ENCODE measurements at places on chromosomes 1 and 21. TPM values are rescaled to one million over a fixed set of nuclear protein-coding genes. Genes with fewer than 3 reads are reported as not detected.

Gene CCDC27
- not detected for total RNA-seq

Gene KRTAP11-1
- total RNA-seq = not detected

Gene AGO3
- total RNA-seq = 19.8 TPM

Gene CTH
- total RNA-seq = 6.2 TPM

Gene ATF3
- 17.8 TPM for total RNA-seq

Gene SLC19A1
- 14.4 TPM for total RNA-seq

Gene S100A6
- total RNA-seq = 1,155 TPM

Gene FCRLB
- total RNA-seq = 1.1 TPM

Gene NCMAP
- total RNA-seq = not detected

Gene PGBD5
- total RNA-seq = 0.67 TPM

Gene FCRL5
- total RNA-seq = not detected

Gene LRRC71
- total RNA-seq = not detected

Gene COL6A2
- 47.0 TPM for total RNA-seq

Gene LCE3E
- total RNA-seq = not detected

Gene PATJ
- 53.3 TPM for total RNA-seq

GRCh38 chr1:227192163-227192562, 126.1 kb downstream of the CDC42BPA start:
- DNase-seq = peak; percentile 96

- no peak for DNase-seq
Measured at GRCh38 chr1:28326515-28326914, 2.3 kb upstream of the MED18 start.

- DNase-seq = peak; percentile 8
Measured at GRCh38 chr1:174352117-174352516, 95.6 kb upstream of the GPR52 start.

DNA sequence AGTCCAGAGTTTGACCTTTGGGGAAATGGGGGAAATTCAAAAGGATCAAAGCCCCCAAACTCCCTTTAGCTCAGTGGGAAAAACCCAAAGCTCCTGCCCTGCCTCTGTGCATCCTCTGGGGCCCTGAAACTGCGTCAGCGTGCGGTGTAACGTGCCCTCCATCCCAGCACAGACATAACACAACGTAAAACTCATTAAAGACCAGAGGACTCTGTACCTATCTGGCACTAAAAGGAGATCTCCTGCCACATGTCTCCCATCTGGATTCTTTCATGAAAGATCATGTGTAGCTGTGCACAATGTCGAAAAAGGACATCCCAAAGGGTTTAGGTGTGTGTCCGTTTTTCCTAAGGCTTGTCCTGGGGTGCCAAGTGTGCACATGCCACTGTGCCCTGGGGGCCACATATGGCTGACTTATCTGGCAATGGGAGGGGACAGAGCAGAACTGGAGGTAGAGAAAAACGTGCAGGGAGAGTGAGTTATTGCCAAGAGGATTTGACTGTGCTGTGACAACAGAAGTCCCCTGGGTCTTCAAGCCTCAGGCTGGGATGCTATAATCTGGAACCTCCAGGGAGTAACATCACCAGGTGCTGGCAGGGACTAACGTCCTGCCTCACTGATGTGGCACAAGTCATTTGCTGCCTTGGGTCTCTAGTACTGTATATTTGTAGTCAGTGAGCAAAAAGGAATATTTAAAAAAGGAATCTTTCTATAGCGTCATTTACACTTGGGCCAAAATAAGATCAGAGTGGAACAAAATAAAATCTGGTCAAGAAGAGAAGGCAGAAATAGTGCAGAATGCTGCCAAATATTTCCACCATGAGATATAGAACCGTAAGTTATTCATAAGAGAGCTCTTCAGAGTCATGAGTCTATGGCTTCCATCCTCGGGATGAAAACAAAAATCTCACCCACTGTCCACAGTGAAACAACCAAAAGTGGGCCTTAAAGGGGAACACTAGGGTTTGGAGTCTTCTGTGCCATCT, 52.3 kb downstream of the ITPKB start:
- DNase-seq = no peak

DNA sequence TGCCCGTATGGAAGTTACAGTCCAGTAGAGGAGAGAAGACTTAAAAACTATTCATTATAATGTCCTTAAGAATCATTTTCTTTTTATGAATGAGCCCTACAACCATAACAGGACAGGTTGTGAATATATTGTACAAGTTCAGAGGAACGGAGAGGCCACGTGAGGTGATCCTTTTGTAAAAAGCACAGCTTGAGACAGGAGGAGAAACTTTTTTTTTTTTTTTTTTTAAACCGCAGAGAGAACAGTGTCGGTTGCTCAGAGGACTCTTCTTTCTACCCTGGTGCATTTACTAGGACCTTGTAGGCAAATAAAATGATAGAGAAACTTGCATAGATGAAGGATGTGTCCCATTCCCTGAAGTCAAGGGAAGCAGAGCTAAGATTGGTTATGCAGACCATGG, 32.1 kb downstream of the DYRK1A start:
- no peak for DNase-seq

DNA sequence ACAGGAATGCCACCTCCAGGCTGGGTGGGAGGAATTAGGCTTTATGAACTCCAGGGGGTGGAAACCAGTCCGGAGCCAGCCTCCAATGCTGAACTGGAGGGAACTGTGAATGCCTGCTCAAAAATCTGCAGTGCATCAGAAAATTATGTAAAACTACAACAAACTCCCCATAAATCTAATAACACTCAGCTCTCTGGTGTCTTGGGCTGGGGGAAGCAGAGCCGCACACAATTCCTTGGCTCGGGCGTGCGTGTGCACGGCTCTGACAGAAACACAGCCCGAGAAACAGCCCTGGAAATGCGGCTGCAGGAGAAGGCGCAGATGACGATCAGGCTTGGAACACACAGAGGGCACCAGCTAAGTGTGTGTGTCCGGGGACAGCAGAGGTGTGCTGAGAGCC, 127.6 kb upstream of the VAMP3 start:
- no peak for DNase-seq

DNA sequence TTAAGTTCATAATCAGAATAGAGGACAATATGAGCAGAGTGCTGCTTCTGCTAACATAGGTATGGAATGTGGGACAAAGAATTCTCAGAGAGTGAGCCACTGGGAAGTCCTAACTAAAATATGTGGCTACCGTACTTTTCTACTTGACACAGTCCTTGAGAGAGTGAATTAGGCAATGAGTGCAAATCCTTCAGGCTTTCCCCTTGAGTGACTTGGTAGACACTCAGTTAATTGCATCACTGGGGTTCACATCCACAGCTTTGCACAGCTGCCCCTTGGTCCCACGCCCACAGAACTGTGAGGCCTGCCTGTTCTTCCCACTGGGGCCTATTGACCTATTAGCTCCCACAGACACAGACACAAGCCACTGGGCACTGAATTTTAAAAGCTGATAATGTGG, 40.5 kb upstream of the PAXBP1 start:
- DNase-seq = no peak

- DNase-seq = no peak
Measured at GRCh38 chr1:214331180-214331579, 50.2 kb downstream of the SMYD2 start.

GRCh38 chr1:159854116-159854692, 8.3 kb downstream of the VSIG8 start:
- no peak for DNase-seq

DNA sequence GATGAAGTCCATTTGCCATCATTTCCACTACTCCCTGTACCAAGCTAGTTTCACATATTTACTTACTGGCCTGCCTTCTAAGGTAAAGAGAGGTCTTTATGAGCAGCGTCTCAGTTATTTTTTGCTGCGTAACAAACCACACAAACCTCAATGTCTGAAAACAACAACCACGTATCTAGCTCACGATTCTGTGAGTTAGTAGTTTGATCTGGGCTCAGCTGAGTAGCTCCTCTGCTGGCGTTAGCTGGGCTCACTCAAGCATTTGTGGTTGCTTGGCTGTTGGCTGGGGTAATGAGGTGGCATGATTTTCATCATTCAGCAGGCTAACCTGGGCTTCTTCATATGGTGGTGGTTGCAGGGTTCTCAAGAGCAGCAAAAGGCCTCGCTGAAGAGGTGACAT, 225.4 kb downstream of the FOXD2 start:
- DNase-seq = no peak

GRCh38 chr1:10957133-10957532, 55.3 kb upstream of the TARDBP start:
- DNase-seq = no peak

GRCh38 chr1:224540535-224540934, 75.6 kb upstream of the CNIH3 start:
- no peak for DNase-seq

DNA sequence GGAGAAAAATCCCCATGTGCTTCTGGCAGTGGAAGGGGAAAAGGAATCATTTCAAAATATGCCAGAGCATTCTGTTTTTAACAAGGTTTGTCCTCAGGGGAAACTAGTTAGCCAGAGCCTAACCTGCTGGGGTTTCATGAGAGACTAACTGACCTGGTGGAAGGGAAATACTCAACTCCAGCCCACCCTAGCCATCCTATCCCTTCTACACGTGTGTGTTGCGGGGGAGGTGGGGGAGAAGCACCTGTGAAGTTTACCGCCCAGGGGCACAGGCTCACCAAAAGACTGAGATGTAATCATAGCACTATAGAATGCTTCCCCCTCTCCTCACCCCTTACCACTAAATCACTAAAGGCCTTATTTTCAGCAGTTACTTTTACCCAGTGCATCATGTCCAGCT, 139.5 kb downstream of the GRIK3 start:
- no peak for DNase-seq

GRCh38 chr1:9225411-9225785, 9.2 kb upstream of the H6PD start:
- DNase-seq = no peak

GRCh38 chr21:28541371-28542112, 451.1 kb downstream of the LTN1 start:
- DNase-seq = no peak

DNA sequence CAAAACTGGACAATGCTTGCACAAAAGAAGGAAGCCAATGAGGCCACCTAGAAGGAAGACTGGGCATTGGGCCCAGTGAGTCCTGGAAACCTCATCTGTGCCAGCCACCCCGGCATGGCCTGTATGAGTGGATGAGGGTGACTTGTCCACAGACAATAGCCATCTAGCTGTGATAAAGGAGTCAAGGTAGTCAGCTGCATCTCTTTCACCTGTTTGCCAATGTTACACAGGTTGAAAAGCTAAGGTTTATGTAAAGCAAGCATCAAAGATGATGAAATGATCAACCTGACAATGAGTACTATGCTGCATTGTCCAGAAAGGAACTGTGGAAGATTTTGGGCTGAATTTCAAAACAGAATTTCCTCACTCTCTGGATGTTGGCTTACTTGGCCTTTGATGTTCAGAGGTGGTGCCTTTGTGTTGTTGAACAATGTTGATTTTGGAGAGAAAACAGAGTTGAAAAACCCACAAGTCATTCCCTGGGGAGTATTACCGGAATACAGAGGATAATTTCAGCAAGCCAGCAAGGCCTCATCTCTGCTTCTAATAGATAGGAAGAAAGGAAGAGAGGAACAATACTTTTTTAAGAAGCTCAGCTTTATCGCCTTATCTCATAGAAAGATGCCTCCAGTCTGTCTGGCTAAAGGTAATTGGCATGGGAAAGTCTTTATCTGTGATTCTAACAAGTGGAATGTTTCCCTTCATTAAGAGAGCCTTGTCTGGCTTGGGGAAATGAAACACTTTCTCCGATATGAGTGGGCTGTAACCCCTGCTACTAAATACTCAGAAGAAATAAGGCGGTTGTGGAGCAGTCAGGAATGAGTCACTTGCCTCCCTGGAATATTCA, 11.4 kb upstream of the SELE start:
- DNase-seq = no peak

DNA sequence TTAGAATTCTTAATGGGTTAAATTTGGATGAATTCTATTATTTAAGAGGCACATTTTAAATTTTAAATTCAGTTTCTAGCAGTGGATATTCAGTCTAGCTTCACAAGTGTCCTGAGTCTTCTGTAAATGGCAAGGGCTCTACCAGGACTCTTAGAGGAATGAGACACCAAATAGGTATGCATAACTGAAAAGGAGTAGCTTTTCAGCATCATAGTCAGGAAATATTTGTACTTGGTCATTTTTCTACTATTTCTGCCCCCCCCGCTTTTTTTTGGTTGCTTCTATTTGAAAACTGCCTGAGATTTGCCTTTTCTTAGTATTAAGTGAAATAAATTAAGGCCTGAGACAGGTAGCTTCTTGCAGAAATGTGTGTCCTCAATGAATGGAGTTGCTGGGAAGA, 80.2 kb downstream of the MAST2 start:
- DNase-seq = no peak

GRCh38 chr1:30679201-30679975, 44.0 kb downstream of the MATN1 start:
- no peak for DNase-seq

- peak; percentile 99 for DNase-seq
Measured at GRCh38 chr1:114803001-114803400, 22.5 kb upstream of the SIKE1 start.

GRCh38 chr1:11567244-11568065, 86.8 kb downstream of the FBXO2 start:
- DNase-seq = no peak

DNA sequence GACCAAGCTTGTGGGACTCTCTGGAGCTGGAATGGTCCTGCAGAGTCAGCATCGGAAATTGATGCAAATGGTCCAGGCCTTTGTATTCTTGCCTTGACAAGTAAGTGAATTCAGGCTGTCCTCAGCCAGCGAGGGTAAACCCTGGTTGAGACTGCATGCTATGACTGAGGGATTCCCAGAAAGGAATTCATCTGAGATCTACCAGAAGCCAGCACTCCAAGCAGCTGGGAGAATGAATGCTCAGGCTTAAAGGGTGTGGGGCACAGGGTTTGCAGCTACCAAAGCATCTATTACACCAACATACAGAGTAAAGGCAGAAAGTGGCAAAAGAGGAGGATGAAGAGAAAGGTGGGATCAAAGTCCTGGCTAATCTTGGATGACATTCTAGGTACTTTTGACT, 257.0 kb upstream of the LYPLAL1 start:
- no peak for DNase-seq

- DNase-seq = no peak
Measured at GRCh38 chr1:221188458-221188857, 309.2 kb downstream of the HLX start.

DNA sequence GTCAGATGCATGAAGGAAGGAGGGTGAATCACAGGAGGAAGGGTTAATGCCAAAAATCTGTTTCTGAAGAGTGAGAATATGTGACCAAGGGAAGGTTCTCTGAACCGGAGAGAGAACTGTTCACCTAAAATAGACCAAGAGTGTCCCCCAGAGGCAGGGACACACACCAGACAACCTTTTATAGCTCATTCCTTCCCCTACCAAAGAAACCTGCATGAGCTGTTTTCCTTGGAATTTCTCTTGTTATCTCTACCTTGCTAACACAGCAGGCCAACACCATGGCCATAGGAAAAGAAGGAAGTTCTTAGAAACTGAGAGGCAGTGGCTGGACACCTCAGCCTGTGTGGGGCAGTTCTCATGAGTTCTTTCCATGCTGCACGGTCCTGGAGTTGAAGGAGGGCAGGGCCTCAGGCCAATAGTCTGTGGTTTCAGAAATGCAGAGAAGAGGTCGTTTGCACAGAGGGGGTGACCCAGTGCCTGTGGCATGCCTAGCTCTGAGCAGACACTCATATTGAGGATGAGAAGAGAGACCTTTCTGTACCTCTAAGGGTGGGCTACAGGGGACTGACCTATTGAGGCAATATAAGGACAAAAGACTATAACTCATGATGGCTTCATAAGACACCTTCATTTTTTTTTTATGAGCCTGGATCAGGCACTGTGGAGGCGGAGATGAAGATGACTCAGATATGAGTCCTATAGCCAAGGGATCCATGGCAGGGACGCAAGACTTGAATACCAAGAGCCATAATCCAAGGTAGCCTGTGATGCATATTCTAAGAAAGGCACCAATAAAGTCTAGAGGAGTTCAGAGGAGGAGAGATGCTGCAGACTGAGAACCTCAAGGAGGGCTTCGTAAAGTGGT, 39.4 kb downstream of the IGFN1 start:
- peak; percentile 75 for DNase-seq

GRCh38 chr1:186834399-186834958, 5.7 kb downstream of the PLA2G4A start:
- no peak for DNase-seq
